Stimulated activated CD8-positive, alpha-beta memory T cell treated with anti-CD3 and anti-CD28 coated beads, Interleukin-15, amount 100 ng/mL, for 24 hours (primary cell): ENCODE measurements at places on chromosomes 5 and 9.

GRCh38 chr5:175477440-175477839, 920 bp upstream of the SFXN1 start:
- no peak for DNase-seq

- no peak for DNase-seq
Observed at GRCh38 chr5:71982717-71983395, 124.4 kb upstream of the MAP1B start.

- no peak for DNase-seq
Observed at GRCh38 chr5:158623971-158624370, 475.7 kb downstream of the EBF1 start.

GRCh38 chr5:50967009-50967562, 300.6 kb downstream of the PARP8 start:
- DNase-seq, result no peak

DNA sequence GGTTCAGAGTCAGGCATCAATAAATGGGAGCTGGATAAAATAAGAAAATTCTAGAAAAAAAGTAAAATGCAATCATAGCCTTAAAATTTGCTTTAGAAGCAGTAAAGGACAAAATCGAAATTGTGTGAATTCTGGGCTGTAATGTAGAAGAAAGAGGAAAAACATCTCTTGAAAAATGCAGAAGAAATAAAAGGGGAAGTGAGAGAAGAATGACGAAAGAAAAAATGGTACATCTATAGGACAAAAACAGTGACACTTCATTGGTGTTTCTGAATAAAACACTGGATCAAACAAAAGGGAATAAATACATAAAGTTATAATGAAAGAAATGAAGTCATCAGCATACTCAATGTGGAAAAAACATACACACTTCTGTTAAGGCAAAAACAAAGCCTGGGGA, 642.3 kb downstream of the ACTL7B start:
- no peak for DNase-seq

GRCh38 chr5:11377896-11378295, 526.4 kb downstream of the CTNND2 start:
- no peak for DNase-seq

GRCh38 chr9:135879237-135879601, 28.1 kb downstream of the CAMSAP1 start:
- DNase-seq, result no peak

- DNase-seq, result no peak
Observed at GRCh38 chr5:111494355-111494999, 17.9 kb downstream of the STARD4 start.

- DNase-seq, result no peak
Observed at GRCh38 chr5:146173597-146173996, 8.9 kb downstream of the LARS1 start.

GRCh38 chr9:22030101-22030598, 21.0 kb upstream of the CDKN2B start:
- no peak for DNase-seq

- no peak for DNase-seq
Observed at GRCh38 chr5:132714456-132715307, 22.7 kb downstream of the KIF3A start.

DNA sequence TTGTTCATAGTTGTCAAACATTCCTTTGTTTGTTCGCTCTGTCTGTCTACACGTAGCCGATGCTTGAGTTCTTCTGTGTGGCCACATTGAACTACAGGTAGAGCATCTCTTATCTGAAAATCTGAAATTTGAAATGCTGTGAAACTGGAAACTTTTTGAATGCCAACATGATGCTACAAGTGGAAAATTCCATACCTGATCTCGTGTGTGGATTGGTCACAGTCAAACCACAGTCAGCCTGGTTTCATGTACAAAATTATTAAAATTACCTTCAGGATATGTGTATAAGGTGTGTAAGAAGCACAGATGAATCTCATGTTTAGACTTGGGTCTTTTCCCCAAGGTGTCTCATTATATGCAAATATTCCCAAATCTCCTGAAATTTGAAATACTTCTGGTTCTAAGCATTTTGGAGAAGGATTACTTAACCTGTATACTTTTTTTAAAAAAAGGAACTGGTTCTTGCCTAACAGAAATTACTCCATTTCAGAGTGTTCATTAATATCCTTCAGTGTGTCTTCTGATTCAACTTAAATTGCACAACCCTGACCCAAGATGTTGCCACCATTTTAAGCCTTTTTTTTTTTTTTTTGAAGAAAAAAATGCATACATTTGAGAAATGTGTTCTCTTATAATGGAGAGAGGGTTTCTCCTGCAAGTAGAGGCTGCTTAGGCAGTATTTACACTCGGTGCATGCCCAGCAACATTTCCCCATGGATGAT, 254.3 kb downstream of the MAST4 start:
- DNase-seq, result no peak

GRCh38 chr5:137498301-137498735, 808 bp downstream of the SPOCK1 start:
- DNase-seq, result no peak

GRCh38 chr5:1409381-1410110, 35.7 kb downstream of the SLC6A3 start:
- DNase-seq, result no peak

DNA sequence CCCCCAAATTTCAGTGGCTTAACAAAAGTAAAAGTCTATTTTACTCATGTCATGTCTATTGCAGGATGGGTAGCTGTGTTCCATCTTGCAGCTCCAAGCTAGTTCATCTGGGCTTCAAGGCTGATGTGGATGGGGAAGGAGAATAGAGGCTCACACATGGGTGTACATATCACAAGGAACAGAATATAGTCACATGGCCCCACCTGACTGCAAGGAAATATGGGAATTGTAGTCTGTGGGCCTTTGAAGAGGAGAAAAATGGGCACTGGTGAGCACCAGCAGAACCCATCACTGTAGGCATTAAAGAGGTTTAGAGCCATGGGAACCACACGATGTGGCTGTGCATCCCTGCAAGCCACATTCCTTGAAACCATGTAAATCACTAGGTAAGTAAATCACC, 17.9 kb upstream of the TRIO start:
- no peak for DNase-seq

DNA sequence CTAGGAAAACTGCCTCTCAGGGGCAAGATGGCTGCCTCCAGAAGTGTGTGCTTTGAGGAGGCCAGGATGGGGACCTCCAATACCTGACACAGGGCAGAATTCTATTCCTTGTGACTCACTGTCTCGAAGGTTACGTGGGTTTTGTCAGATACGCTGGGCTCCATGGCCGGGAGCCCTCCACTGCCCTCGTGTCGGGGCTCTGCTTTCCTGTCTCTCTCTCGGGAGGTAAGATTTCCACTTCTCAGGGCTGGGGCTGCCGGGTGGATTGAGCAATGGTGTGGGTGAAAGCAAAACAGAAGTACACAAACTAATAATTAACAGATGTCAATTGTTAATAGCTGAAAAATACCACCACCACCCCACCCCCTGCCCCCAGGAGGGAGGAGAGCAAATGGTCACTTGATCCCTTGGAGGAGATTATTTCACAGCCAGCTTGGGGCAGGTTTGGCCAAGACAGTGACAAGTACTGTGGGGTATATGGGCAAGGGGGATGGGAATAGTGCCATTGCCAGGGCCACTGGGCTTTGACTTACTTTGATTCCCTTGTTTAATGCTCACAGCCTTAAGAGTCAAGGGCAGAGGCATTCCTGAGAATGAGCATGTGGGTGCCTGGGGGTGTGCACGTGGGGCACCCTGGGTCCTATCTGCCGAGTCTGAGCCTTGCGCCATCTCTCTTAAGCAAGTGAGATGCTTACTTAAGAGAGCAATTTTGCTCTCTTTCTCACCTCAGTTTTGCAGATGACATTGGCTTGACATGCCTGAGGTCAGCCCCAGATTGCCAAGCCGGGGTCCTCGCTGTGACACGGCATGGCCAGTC, 28.8 kb upstream of the DAB2IP start:
- DNase-seq, result no peak

GRCh38 chr9:101398930-101399642, 435 bp downstream of the ZNF189 start:
- no peak for DNase-seq

DNA sequence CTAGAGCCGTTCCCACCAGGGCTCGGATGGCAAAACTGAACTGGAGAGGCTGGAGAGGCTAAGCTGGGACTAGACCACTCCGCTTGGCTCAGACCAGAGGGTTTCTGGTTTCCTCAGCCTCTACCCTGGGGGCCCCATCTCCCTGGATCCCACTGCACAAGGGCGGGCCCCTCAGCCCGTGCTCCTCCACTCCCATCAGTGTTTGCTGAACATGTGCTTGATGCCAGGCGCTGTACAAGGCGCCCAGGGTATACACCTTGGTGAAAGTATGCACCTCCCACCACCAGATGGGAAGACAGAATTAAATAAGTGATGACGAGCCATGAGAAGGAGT, 18.0 kb downstream of the GPX3 start:
- no peak for DNase-seq

DNA sequence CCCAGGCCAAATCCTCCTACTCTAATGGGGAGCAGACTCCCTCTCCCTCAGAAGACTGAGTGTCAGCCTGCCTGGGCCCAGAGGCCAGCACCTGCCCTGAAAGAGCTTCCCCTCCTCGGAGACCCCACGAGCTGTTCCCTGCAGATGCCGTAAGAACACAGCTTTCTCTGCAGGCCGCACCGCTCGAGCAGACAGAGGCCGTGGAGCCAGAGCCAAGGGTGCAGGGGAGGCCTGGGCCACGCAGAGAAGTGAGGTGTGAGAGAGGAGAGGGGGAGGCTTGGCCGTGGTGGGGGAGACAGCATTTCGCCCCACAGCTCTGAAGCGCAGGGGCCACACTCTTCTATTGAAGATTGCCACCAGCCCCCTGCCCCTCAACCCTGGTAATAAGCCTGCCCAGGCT, 62.8 kb upstream of the GARNL3 start:
- DNase-seq, result no peak

GRCh38 chr9:98533866-98534265, 174.9 kb downstream of the GABBR2 start:
- DNase-seq, result no peak

DNA sequence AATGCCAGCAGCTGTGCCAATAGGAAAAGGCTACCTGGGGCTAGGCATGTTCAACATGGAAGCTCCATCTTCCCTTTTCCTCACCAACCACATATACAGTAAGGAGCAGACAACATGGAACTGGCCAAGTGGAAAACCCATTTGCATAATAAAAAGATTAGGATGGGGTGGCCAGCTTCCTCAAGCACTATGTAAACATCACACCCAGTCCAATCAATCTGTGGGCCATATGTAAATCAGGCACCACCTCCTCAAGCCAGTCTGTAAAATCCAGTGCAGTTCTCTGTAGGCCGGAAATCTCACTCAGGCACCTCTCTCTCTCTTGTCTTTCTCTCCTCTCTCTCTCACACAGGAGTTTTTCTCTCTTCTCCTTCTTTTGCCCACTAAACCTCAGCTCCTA, 360.2 kb upstream of the GRIA1 start:
- DNase-seq, result no peak

- DNase-seq, result no peak
Observed at GRCh38 chr5:154841273-154841661, 9.1 kb downstream of the FAXDC2 start.

- DNase-seq, result no peak
Observed at GRCh38 chr5:133668458-133668857, 56.1 kb upstream of the FSTL4 start.

DNA sequence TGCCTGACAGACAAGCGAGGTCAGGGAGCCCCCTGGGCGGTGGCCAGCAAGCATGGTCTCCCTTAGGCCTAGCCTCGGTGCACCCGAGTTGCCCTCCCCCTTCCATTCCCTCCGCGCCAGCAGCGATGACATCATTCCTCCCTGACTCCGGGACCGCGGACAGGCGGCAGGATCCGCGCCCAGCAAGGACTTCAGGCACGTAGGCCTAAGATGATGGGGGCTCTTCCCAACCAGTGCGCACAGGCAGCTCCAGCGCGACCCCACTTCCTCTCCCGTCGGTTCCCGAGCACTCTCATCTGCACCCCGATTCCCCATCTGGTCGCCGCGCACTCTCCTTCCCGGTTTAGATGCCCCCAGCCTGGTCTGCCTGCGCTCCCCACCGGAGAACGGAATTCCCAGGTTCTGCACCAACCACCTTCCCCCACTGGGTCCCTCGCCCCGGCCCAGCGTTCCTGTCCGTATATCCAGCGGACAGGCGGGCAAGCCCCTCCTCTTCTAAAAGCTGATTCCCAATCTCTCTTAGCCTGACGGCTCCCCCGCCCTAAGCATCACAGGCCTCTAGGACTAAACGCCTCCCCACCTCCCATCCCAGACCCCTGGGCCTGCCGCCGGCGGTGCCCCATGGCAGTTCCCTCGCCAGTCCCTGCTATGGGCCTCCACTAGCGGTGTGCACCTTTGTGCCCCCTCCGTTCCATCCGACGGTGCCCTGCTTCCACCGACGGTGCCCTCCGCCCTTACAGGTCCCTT, 931 bp downstream of the FAM219A start:
- DNase-seq, result no peak

DNA sequence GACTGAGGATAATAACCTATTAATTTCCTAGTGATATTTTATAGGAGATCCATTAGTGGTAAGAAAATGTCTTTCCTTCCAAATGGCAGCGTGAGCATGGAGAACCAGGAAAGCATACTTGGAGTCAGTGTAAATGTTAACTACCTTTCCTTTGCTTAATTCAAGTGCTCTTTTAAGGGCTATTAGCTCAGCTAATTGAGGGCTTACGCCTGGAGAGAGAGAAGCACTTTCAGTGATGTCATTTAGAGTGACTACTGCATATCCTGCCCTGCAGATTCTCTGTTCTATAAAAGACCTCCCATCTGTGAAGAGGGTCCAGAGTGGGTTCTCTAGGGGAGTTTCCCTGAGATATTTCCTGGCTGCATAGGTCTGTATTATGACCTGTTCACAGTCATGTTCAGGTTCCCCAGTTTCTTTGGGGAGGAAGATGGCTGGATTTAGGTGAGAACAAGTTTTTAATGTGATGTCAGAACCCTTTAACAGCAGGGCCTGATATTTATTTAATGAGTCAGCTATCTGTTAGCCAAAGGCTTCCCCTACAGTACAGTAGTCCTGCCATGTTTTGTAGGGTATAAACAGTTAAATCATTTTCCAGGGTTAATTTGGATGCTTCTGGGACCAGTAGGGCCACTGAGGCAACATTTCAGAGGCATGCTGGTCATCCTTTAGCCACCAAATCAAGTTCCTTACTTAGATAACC, 89.6 kb downstream of the TRIM36 start:
- no peak for DNase-seq

DNA sequence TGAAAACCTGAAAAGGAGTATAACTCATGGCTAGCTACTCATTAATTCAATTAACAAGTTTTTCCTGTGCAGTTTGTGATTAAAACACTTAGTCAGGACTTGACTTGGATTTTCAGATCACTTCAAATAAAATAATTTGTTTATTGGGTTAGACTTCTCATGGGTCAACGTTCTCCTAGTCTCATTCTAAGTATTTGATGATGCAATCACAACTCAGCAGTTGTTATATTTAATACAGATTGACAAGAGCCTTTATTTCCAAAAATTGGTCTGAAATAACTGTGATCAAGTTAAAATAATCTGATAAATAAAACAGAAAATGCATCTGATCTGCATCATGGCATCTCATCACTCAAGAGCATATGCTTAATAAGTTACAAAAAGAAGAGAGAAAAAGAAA, 113.9 kb downstream of the FGF10 start:
- DNase-seq, result no peak

GRCh38 chr9:71490810-71491209, 277.5 kb downstream of the CEMIP2 start:
- no peak for DNase-seq

GRCh38 chr9:68974901-68975300, 39.0 kb downstream of the PRKACG start:
- no peak for DNase-seq

- DNase-seq, result no peak
Observed at GRCh38 chr5:154478224-154478565, at the start of gene HAND1. Gene HAND1, minus strand, starts transcription at chr5:154478227. Its CDS starts 219 bp downstream, at chr5:154478008.
